ENCODE measurements at places on chromosomes 4 and X.
A peak's percentile ranks its signal among the peaks of the same experiment; 100 is the strongest.

- DNase-seq: no peak
Observed at GRCh38 chr4:53522334-53522733, 69.0 kb downstream of the LNX1 start.

DNA sequence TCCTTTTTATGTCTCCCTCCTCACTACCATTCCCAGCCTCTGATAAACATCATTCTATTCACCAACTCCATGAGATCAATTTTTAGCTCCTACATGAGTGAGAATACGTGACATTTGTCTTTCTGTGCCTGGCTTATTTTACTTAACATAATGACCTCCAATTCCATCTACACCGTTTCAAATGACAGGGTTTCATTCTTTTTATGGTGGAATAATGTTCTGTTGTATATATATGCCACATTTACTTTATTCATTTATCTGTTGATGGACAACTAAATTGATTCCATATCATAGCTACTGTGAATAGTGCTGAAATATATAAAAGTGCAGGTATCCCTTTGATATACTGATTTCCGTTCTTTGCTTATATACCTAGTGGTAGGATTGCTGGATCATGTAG lies 503.9 kb downstream of the SMARCA1 start:
- no peak for DNase-seq

- DNase-seq: no peak
Observed at GRCh38 chrX:55716937-55717336, 612 bp upstream of the RRAGB start.

GRCh38 chr4:77385124-77385969 lies 220.3 kb upstream of the CXCL13 start:
- DNase-seq: peak; percentile 25

DNA sequence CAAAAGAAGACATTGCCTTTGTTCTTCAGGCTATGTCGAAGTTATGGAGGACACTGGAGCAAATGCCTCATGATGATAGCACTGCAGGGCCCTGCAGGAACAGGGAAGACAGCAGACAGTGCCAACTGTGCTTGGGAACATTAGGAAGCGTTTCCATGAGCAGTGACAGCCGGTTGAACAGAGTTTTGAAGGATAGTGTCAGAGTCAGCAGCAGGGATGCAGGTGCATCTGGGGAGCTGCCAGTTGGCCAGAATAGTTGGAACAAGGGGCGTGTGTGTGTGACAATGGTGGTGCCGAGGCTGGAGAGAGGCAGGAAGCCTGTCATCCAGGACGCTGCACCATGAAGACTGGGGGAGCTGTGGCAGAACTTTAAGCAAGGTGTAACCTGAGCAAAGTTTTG lies 88.6 kb downstream of the SHROOM3 start:
- DNase-seq: no peak

GRCh38 chrX:46204721-46205422 lies 340.3 kb downstream of the ZNF674 start:
- no peak for DNase-seq

GRCh38 chr4:93814722-93815121 lies 13.8 kb upstream of the ATOH1 start:
- no peak for DNase-seq

Data from stimulated activated CD4-positive, alpha-beta T cell treated with anti-CD3 and anti-CD28 coated beads, Interleukin-1b, Interleukin-23, amount 100 ng/mL, for 4 hours (primary cell).